Muscle of arm (tissue), 14 donors: ENCODE measurements at places on chromosomes 4 and X. TPM values are rescaled to one million over a fixed set of nuclear protein-coding genes. Genes with fewer than 3 reads are reported as not detected.

GRCh38 chr4:77734928-77735327, 84.2 kb downstream of the CNOT6L start:
- no peak for DNase-seq

GRCh38 chr4:1356181-1356998, 9.4 kb downstream of the UVSSA start:
- DNase-seq = peak; percentile 50

Gene SMR3B
- polyA plus RNA-seq = not detected

GRCh38 chr4:77849278-77849965, 13.2 kb upstream of the MRPL1 start:
- DNase-seq = no peak

Gene FMR1NB
- not detected for polyA plus RNA-seq

DNA sequence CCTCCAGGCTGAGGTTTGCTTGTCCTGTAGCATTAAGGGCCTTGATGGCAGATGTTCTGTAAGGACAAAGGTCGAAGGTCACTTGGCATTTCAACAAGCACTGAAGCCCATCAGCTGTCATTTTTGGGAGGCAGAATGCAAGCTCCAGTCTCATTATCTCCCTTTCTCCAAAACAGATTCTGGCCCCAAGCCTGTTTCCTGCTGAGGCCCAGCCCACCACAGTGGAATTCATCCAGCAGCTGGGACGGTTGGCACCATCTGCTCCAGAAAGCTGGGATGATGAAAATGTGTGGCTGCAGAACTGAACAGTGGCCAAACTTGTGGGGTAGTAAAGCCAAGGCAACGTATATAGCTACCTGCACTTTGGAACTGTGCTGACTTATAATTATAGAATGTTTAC, 17.7 kb upstream of the PPEF2 start:
- peak; percentile 35 for DNase-seq

- DNase-seq = no peak
These were observed 15.5 kb downstream of the TNIP3 start for GRCh38 chr4:121148621-121149020.
